ENCODE measurements at places on chromosomes 16 and 17. TPM values are rescaled to one million over a fixed set of nuclear protein-coding genes. Genes with fewer than 3 reads are reported as not detected.
A peak's percentile ranks its signal among the peaks of the same experiment; 100 is the strongest.

- peak; percentile 91 for DNase-seq
Observed at GRCh38 chr17:77404812-77405581, 264.2 kb downstream of the SEC14L1 start.

GRCh38 chr17:28950752-28951427 lies 428 bp downstream of the PHF12 start:
- no peak for DNase-seq

GRCh38 chr17:35906926-35907637 lies 23.5 kb downstream of the RDM1 start:
- DNase-seq: no peak

GRCh38 chr17:44922136-44922535 lies 6.8 kb upstream of the GFAP start:
- peak; percentile 61 for DNase-seq

GRCh38 chr17:78258323-78259191 lies 27.1 kb downstream of the TMEM235 start:
- peak; percentile 92 for DNase-seq

- DNase-seq: no peak
Observed at GRCh38 chr16:62149631-62150030, 113.4 kb upstream of the CDH8 start.

DNA sequence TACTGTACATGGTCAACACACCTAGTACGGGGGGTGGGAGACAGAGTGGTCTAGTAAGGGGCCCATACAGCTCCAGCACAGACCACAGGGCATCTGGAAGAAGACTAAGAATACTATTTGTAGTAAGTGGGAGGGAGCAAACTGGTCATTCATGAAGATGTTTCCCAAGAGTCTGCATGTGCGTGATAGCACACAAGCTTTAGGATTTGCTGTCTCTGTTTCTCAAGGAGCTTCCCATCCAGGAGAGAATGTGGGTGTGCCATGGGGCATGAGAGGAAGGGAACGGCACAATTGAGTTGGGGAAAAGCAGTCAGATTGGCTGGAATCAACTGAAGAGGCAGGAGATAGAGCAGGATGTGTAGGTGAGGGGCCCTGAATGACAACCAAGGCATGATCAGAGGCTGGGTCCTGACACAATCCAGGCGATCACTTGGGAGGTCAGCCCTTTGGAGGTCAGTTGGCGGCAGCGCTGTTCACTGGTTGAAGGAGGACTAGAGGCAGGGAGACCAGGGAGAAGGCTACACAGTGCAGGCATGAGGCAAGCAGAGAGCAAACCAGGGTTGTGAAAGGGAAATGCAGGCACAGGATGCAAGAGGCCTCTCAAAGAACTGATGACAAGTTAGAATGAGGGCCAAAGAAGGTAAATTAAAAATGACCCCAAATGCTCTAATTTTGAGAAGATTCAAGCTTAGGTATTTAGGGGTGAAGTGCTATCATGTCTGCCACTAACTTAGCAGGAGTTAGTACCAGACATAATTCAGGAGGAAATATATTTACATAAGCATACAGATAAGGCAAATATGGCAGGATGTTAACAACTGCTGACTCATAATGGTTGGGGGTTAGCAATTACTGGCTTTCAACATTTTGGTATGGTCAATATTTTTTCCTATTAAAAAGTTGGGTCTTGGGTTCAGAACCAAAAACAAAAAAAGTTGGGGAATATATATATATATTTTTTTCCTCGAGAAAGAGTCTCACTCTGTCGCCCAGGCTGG lies 10.3 kb downstream of the UBE2O start:
- peak; percentile 66 for DNase-seq

- peak; percentile 87 for DNase-seq
Observed at GRCh38 chr16:11669380-11670146, 1.3 kb downstream of the SNN start.

DNA sequence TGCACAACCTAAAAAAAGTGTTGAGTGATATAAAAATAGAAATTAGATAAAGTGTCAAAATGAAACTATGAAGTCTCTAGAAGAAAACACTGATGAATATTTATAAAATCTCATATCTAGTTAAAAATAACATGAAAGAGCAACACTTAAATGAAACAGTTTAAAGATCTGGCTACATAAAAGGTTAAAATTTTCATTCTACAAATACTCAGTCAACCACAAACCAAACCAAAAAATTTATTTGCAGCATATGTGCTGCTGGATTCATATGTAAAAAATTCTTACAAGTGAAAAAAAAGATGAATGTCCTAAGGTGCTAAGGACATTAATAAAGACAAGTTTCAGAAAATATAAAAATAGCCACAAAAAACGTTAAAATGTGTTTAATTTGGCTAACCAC lies 22.6 kb upstream of the CDYL2 start:
- DNase-seq: no peak

- DNase-seq: peak; percentile 86
Observed at GRCh38 chr17:3029213-3029913, 34.0 kb downstream of the OR1D5 start.

DNA sequence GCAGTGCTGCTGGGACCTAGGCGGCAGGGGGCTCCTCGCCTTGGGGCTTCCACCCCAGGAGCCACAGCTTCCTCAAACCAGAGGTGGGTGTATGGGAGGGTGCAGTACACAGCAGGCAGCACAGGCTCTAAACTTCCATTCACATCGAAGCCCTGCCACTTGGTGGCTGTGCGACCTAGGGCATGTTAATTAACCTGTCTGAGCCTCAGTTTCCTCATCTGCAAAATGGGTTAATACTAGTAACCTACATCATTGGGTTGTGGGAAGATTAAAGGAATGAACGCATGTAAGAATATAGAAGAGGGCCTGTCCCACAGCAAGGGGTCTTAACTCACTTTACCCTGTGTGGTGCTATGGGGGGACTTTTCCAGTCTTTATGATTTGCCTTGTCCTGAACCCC lies 26.8 kb upstream of the LHX1 start:
- DNase-seq: no peak

DNA sequence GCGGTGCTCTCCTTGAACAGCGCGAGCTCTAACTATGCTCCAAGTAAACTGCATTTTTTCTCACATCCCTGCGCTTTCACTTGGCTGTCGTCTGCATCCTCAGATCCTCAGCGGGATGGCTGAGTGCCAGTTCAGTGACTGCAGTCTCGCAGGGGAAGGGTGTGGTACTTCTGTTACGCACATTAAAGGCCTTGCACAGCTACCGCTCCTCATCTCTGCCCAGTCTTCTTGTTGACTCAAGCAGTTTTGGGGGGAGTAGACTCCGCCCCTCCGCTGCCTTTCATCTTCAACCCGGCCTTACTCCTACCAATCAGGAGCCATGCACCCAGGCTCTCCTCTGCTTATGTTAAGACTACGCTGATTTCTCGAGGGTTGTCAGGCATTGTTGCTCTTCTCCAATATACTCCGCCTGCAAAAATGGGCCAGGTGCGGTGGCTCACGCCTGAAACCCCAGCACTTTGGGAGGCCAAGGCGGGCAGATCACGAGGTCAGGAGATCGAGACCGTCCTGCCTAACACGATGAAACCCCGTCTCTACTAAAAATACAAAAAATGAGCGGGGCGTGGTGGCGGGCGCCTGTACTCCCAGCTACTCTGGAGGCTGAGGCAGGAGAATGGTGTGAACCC lies 10.0 kb downstream of the ATP5PD start:
- DNase-seq: peak; percentile 93

DNA sequence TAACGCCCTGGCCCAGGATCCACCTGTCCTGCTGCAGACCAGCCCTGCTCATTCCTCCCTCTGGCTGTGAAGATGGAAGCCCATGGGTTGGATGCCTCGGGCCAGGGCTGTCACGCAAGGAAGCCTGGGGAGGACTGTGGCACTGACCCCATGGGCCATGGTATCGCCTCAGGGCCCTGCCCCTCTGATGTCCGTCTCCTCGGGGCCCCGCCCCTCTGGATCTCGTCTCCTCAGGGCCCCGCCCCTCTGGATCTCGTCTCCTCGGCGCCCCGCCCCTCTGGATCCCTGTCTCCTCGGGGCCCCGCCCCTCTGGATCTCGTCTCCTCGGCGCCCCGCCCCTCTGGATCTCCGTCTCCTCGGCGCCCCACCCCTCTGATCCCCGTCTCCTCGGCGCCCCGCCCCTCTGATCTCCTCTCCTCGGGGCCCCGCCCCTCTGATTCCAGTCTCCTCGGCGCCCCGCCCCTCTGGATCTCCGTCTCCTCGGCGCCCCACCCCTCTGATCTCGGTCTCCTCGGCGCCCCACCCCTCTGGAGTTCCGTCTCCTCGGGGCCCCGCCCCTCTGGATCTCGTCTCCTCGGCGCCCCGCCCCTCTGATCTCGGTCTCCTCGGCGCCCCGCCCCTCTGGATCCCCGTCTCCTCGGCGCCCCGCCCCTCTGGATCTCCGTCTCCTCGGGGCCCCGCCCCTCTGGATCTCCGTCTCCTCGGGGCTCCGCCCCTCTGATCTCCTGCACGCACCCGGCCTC lies 24.0 kb downstream of the METRNL start:
- DNase-seq: no peak

GRCh38 chr17:19410091-19410490 lies 941 bp upstream of the RNF112 start:
- peak; percentile 33 for DNase-seq

- no peak for DNase-seq
Observed at GRCh38 chr16:85182286-85182685, 70.0 kb upstream of the CIBAR2 start.

- DNase-seq: no peak
Observed at GRCh38 chr16:61289141-61289540, 747.1 kb downstream of the CDH8 start.

DNA sequence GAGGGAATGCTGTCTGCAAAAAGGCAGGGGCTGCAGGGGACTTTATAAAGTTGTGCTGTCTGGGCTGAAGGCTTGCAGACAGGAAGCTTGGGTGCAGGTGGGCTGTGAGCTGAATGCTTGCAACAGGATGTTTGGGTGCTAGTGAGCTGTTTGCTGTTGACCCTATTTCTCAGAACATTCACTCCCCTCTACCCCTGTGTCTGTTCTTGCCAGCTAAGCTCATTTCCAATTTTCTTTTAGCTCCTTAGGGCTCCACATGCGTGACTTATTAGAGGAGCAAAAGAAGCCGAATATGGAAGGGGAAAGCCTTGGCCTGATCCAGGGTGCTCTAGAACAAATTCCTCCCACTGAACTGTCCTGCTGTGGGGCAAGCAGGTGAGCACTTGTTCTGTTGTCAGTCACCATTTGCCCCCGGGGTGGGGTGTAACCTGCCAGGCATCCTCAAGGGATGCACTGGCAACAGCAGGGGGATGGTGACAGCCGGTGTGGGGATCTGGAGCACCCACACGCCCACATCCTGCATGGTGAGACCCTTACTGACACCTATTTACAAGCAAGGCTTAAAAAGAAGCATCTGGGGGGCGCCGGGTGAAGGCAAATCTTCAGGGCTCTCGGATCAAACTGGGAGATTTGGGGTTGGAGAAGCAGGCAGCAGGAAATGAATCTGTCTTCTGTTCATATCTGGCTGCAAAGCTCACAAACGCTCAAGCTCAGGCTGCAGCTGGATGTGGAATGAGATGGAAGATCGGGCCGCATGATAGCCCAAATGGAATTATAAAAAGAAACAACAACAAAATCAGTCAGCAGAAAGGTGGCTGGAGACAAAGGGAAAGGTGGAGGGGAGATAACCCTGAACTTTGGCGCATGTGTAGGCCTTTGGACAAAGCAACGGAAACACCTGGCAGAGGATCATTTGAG lies 21.1 kb upstream of the NUP93 start:
- no peak for DNase-seq

GRCh38 chr16:63223851-63224250 lies 1187.6 kb upstream of the CDH8 start:
- no peak for DNase-seq

GRCh38 chr16:3582276-3583165 lies 5.3 kb upstream of the NLRC3 start:
- no peak for DNase-seq

- peak; percentile 89 for DNase-seq
Observed at GRCh38 chr16:88922114-88922825, 54.7 kb downstream of the CBFA2T3 start.

GRCh38 chr17:12522336-12522735 lies 143.4 kb upstream of the MYOCD start:
- no peak for DNase-seq

DNA sequence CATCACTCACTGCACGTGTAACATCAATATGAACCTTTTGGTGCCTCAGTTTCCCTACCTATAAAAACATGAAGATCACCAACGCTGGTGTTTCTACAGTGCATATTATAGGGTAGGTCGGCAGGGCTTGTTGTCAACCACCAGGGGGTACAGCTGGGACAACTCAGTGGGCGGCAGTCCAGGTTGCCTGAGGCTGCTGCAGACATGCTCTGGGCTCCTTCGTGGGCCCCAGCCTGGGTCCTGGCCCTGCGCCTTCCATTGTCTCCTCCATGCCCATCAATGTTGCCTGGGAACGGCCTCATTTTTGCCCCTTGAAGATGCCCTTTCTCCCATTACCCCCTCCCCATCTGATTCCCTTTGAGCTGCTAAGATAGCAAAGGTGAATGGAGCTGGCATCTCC lies 89.8 kb downstream of the GSG1L start:
- peak; percentile 36 for DNase-seq

GRCh38 chr17:2240541-2240940 lies 63.0 kb downstream of the SMG6 start:
- no peak for DNase-seq

The CCR7 gene
- 0.32 TPM for total RNA-seq

The CDRT15 gene
- not detected for total RNA-seq

The PARN gene
- total RNA-seq: 20.3 TPM

The FBXW10B gene
- total RNA-seq: 1.2 TPM

The RAP1GAP2 gene
- total RNA-seq: 31.2 TPM

The TP53TG3 gene
- not detected for total RNA-seq

The CFAP20 gene
- total RNA-seq: 36.7 TPM

The NPIPB8 gene
- total RNA-seq: 0.59 TPM

The TBC1D3C gene
- total RNA-seq: not detected

The PPM1E gene
- total RNA-seq: 1.1 TPM

The ZNF207 gene
- total RNA-seq: 83.7 TPM

The MGAT5B gene
- 0.13 TPM for total RNA-seq

The TEKT1 gene
- not detected for total RNA-seq

Measured in cardiac septum (tissue), 1 donor.